ENCODE measurements at places on chromosomes 11 and 22.
A peak's percentile ranks its signal among the peaks of the same experiment; 100 is the strongest.

GRCh38 chr11:83002522-83002921, 69.2 kb downstream of the RAB30 start:
- DNase-seq: no peak

- no peak for DNase-seq
These were observed 60.9 kb upstream of the TOP3B start for GRCh38 chr22:22043296-22044078.

DNA sequence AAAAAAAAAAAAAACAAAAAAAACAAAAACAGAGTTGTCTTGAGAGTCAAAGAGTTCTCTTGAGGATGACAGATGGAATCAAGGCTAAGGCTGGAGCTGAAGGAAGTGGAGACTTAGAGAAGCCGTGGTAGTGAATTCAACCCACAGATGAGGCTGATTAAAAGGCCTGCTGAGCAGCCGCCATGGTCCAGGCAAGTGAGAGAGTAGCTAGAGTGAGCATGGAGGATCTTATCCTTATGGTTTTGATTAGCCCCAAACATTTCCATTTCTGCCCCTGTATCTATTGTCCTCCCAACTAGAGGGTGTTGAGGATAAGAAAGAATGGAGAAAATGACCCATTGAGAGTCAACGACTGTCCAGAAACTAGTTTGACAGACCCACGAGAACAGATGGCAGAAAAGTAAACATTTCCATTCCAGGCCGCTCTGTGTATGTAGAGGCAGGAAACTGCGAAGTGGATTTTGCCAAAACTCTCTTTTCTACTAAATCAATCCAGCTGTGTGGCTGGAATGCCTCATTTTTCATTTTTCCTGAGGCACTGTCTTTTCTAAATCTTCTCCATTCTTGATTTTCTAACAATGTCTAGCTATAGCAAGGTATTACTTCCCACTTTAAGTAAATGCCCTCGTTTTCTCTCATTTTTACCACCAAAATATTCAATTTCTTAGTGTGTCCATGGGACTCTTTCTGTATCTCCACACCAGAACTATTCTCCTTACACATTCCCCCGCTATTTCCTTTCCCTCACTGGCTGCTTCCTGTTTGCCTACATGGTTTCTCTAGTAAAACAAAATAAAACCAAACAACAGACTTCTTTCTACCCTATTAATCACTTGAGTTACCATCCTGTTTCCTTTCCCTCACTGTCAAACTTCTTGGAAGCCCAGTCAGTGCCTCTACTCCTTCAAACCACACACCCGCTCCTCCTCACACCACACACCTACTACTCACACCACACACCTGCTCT, 5.4 kb upstream of the MMP8 start:
- DNase-seq: no peak

GRCh38 chr11:112785719-112786118, 175.5 kb upstream of the NCAM1 start:
- DNase-seq: no peak

- peak; percentile 57 for DNase-seq
These were observed 22.9 kb upstream of the MRPL17 start for GRCh38 chr11:6705905-6706535.

DNA sequence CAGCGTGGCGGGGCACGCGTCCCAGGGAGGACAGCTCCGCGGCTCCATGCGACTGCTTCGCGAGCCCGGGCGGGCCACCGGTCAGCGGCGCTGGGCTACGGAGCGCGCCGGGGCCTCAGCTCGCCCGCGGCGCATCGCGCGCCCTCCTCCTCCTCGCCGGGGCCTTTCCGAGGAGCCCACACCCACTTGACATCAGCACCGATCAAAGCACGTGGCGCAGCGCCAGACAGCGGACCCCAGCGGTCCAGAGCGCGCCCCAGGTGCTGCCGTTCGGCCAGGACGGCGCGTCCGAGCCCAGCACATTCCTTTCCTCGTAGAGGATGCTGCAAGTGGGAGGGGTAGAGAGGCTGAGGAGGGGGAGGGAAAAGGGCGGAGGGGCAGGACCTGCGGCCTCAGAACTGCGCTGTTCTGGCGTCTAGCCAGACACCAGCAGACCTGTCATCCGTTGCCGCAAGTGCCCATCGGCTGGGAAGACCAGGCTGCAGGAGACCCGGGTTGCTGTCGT, 88.6 kb downstream of the PLEKHA7 start:
- DNase-seq: no peak

GRCh38 chr11:119307219-119307618, 9.7 kb downstream of the MCAM start:
- no peak for DNase-seq

GRCh38 chr11:2156416-2157182, 4.4 kb downstream of the INS start:
- DNase-seq: peak; percentile 30

DNA sequence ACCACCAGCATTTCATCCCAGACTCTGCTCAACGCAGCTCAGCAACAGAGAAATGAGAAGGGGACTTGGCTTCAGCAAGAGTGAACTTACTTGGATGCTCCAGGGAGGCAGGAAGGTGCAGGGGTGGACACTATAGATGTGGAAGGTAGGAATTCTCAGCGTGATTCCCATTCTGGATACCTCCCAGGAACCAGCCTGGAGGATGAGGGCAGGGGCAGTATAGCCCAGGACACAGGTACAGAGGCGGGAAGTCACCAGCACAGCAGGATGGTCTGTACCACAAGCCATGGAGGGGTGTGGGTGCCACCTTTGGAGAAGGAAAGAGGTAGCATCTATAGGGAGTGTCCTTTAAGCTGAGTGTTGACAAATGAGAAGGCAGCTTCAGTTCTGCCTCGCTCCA, 1275.2 kb downstream of the TBC1D22A start:
- no peak for DNase-seq

- DNase-seq: no peak
These were observed 44.5 kb downstream of the RTL6 start for GRCh38 chr22:44453441-44454112.

GRCh38 chr11:31922450-31922849, 111.3 kb upstream of the PAX6 start:
- no peak for DNase-seq

DNA sequence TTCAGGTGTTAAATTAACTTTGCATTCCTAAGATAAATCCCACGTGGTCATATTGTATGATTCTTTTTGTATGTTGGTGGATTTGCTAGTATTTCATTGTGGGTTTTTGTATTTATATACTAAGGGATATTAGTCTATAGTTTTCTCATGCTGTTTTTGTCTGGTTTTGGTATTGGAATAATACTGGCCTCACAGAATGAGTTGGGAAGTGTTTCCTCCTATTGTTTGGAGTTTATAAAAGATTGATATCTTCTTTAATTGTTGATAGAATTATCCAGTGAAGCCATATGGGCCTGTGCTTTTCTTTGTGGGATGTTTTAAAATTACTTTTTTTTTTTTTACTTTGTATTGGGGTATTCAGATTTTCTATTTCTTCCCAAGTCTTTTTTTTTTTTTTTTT, 59.8 kb downstream of the QSER1 start:
- DNase-seq: no peak

- no peak for DNase-seq
These were observed 2.8 kb downstream of the PHF21B start for GRCh38 chr22:45006964-45007390.

- no peak for DNase-seq
These were observed 102.9 kb upstream of the OR5AK2 start for GRCh38 chr11:56885854-56886253.

DNA sequence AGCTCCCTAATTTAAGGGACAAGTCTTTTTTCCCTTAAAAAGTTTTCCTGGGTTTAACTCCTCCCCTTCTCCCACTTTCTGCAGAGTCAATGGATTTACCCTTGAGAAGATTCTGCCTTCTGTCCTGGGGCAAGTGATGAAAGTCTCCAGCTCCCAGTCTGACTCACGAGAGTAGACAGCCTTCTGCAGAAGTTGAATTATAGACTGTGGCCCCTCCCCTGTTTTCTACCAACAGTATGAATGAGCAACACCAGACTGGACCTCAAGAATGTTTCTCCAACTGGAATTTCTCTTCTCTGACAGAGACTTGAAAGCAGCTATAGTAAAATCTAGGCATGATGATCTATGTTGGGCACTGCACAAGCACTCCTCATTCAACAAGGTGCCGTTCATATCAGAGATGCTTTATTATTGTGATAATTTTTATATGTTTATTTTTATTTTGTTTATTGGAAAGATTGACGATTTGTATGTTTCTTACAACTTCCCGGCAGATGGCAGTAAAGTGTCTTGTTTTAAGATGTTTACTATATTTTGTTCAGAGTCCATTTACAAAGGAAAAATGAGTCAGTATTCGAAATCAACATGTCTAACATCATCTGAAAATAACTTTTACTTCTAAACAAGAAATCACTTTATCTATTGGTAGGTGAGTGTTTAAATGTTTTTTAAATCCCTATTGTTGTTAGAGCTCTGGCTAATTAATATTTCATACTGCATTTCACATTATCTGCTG, 56.6 kb downstream of the LMO2 start:
- no peak for DNase-seq

DNA sequence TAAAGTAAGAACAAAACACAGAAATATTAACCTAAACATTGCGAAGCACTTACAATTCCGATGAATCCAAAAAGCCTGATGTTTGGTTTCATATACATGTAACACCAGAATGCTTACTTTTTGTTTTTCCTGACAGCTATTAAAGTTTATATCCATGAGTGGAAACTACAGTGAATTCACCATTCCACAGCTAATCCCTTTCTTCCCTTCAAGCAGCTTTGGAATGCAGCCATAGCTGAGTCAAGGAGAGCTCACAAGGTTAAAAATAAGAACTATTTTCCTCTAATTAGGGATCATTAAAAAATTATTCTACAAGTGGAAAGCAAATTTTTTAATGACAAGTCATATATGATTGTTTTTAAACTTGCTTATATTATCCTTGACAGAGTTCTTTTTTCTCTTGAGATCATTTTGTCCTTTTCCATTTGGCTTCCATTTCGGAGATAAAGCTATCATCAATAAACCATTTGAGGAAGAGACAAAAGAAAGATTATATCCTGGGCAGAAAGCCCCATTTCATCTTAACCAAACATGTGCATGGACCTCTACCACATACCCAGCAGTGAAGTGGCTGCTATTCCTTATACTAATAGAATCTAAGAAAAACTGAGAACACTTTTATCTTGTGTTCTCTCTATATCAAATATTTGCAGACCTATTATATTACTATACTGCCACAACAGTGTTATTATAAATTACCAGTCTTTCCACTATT, 19.7 kb upstream of the FIBIN start:
- DNase-seq: no peak

DNA sequence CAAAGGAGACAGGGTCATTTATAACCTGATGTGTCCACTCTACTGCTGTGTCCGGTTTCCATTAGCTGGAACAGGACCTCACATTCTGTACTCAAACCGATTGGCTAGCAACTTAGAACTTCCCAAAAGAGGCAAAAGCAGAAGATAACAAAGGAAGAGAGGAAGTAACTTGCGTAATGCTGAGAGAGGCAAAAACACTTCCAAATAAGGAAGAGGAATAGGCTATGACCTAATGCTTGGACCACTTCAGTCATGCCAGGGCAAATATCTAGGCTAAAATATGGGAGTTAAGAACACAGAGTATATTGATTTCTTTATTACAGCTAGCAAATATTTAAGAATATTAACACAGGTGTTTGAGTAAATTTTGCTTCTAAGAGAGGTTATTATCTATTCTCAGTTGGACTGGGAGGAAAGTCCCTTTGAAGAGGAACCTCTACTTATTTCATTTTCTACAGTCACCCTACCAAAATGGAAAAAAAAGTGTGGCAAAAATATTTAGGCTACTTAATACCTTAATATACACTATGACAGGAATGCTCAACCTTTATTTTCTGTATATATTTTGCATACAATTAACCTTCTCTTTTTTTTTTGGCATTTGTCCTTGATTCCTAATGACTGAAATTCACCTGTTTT, 499.8 kb upstream of the CHORDC1 start:
- no peak for DNase-seq

DNA sequence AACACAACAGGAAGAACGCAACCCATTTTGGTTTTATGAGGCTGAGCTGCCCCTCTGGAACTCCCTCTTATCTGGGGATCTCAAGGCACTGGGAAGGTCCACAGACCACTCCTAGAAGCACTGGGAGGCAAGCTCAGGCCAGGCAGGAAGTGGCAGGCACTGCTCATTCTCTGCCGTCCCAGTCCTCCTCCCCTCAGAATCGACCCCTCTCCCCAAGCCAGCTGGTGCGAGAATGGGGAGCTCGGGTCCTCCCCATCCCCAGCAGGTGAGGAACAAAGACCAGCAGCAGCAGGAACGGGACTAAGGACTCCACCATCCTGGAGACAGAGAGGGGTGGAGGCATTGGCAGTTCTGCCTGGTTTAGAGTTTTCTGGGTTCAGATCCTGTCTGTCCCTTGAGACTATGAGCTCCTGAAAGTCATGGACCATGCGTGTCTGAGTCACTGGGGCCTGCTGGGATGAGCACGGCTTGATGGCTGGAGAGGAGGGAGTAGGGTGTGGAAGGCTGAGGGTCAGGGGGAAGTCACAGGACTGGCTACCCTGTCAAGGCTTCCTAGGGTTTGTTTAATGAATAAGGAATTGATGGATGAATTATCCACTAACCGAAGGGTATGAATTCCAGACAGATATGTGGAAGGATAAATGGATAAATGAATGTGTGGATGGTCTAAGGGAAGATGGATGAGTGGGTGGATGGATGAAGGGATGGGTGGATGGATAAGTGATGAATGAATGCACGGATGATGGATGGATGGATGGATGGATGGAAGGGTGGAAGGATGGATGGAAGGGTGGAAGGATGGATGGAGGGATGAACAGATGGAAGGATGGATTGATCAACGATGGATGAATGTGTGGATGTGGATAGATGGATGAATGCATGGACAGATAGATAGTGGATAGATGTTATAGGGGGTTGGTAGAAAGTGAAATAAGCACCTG, 6.4 kb downstream of the MYEOV start:
- no peak for DNase-seq

- DNase-seq: peak; percentile 65
These were observed at the start of gene TMEM25 for GRCh38 chr11:118530683-118531596. TMEM25 (plus strand) TSS chr11:118531192; CDS start chr11:118531802, 610 bp downstream.

DNA sequence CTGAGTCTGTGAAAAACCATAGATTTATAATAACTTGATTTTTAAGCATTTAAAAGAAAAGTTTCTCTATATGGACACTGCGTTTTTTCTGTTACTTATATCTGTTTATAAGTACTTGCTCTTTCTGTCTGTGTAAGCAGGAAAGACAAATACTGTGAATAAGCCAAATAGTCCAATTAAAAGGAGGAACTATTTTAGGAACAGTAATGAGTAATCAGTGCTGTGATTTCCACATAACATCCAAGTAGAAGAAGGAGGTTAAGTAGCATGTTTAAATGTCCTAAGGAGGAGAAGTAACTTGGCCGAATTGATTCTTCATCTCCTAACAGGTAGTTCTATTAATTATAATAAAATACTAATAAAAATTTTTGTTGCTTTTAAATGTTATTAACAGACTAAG, 40.8 kb downstream of the ZNF214 start:
- DNase-seq: no peak

- no peak for DNase-seq
These were observed 38.8 kb downstream of the OSBPL5 start for GRCh38 chr11:3126207-3126865.

DNA sequence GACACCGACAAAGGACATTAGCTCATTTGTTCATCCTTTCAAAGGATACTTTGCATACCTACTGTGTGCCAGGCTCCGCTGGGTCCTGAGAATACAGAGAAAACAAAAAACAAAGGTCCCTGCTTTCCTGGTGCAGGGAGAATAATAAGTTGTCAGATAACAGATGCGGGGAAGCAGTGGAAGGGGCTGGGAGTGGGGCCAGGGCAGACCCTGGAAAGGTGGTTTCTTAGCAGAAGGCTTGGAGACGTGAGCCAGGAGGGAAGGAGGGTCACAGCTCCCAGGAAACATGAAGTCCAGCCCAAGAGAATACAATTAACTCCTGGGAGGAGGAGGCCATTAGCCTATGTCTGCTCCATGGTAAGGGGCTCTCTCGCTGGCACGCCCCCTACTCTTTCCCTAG, 9.8 kb upstream of the ANO1 start:
- no peak for DNase-seq

Measured in CD4-positive, alpha-beta T cell treated with Interleukin-4 for 4 hours (primary cell).